Liver (tissue), 10 donors: ENCODE measurements at places on chromosomes 2 and 18. TPM values are rescaled to one million over a fixed set of nuclear protein-coding genes. Genes with fewer than 3 reads are reported as not detected.

ZEB2 gene
- polyA plus RNA-seq = 7.6 TPM

FKBP7 gene
- polyA plus RNA-seq = 10.4 TPM

EPAS1 gene
- polyA plus RNA-seq = 26.2 TPM

RNF138 gene
- polyA plus RNA-seq = 6.9 TPM

MYO5B gene
- 10.3 TPM for polyA plus RNA-seq

PLGLB1 gene
- 90.8 TPM for polyA plus RNA-seq

B3GNT7 gene
- polyA plus RNA-seq = 0.74 TPM

TXNDC2 gene
- not detected for polyA plus RNA-seq

COLEC12 gene
- 0.22 TPM for polyA plus RNA-seq

FSHR gene
- polyA plus RNA-seq = not detected

SPATA3 gene
- polyA plus RNA-seq = not detected

D2HGDH gene
- polyA plus RNA-seq = 6.4 TPM

SF3B1 gene
- polyA plus RNA-seq = 44.1 TPM

SALL3 gene
- not detected for polyA plus RNA-seq

CPSF3 gene
- polyA plus RNA-seq = 11.3 TPM

STAT4 gene
- 3.8 TPM for polyA plus RNA-seq

CXCR1 gene
- 0.26 TPM for polyA plus RNA-seq

FLACC1 gene
- 0.09 TPM for polyA plus RNA-seq

PASK gene
- polyA plus RNA-seq = 1.8 TPM

GALNT13 gene
- polyA plus RNA-seq = not detected

CNDP1 gene
- 21.1 TPM for polyA plus RNA-seq

C2orf42 gene
- polyA plus RNA-seq = 8.8 TPM

CHRNG gene
- not detected for polyA plus RNA-seq

PLEK gene
- polyA plus RNA-seq = 3.9 TPM

SCG2 gene
- not detected for polyA plus RNA-seq

ASPRV1 gene
- polyA plus RNA-seq = 0.25 TPM

TGFA gene
- polyA plus RNA-seq = 1.9 TPM
